ENCODE measurements at places on chromosomes 11 and 22.
A peak's percentile ranks its signal among the peaks of the same experiment; 100 is the strongest.

- DNase-seq = no peak
Measured at GRCh38 chr22:29870574-29870973, 12.4 kb upstream of the MTMR3 start.

GRCh38 chr22:30044881-30045493 lies 35.3 kb upstream of the HORMAD2 start:
- no peak for DNase-seq

DNA sequence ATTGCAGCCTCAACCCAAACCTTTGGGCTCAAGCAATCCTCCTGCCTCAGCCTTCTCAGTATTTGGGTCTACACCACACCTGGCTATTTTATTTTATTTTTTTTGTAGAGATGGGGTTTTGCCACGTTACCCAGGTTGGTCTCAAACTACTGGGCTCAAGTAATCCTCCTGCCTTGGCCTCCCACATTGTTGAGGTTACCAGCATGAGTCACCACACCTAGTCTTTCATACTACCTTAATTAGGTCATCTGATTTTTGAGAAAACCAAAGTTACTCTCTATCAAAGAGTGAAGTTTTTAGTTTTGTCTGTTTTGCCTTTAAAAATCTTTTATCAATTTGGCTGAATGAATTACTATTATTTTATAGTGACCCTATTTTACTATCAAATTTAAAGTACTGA lies 335.6 kb upstream of the LRRC4C start:
- no peak for DNase-seq

DNA sequence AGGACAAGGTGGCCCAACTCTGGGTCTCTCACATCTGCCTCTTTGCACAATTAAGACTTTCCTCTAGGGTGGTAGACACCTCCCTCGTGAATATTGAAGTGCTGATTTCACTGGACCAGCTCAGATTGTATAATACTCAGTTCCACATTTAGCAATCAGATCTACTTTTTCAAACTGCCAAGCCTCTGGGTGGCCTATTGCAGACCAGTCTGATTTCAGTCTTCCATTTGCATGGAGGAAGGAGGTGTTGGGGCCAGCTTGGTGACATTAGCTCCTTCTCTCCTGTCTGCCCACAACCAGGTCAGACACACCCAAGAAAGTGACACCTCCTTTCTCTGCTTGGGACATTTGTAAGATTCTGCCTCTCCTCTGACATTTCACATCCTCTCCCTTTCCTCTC lies 78.2 kb downstream of the PPFIBP2 start:
- no peak for DNase-seq

DNA sequence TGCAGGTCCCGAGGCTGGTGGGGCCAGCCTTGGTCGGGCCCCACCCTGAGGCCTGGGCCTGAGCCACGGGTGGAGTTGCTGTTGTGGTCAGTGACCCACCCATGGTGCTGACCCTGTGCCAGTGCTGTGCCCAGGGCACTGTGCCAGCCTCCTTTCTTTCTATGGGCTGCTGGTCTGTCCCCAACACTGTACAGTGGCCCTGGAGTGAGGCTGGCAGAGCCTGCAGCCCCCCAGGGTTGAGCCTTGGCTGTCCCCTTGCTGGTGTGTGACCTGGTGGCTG lies 1235.7 kb downstream of the BRD1 start:
- no peak for DNase-seq

- no peak for DNase-seq
Measured at GRCh38 chr11:96339706-96340554, 3.1 kb downstream of the MAML2 start.

- no peak for DNase-seq
Measured at GRCh38 chr22:49185312-49185969, 642.2 kb downstream of the BRD1 start.

DNA sequence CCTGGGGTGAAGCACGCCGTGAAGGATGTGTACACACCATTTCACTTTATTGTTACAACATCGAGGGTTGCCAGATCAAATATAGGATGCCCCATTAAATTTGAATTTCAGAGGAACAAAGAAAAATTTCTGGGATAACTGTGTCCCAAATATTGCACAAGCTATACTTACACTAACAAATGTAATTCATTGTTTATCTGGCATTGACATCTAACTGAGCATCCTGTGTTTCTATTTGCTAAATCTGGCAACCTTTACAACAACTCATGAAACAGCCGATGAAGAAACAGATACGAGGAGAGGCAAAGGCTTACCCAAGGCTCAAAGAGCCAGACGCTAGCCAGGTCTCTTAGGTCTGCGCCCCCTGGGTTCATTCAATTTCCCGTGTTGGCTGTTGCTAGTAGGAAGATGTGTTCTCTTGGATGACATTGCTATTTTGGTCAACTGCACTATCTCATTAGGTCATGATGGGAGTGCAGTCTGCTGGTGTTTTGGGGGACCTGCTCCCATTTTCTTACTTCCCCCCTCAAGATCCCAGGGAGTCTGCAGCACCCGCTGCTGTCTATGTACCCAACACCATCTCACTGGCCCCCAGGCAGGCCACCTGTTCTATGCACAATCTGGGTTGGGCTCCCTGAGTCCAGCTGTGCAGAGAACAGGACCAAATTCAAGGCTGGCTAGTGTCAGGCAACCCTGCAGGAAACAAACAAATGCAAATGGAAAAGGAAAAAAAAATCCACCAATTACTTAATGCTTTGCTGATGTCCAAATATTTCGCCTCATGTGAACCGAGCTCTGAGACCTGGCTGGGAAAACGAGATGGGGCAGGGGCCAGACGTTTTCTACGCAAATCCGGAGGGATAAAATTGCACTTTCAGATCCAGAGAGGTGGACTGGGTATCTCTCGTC lies 560.9 kb downstream of the MIAT start:
- DNase-seq = no peak

DNA sequence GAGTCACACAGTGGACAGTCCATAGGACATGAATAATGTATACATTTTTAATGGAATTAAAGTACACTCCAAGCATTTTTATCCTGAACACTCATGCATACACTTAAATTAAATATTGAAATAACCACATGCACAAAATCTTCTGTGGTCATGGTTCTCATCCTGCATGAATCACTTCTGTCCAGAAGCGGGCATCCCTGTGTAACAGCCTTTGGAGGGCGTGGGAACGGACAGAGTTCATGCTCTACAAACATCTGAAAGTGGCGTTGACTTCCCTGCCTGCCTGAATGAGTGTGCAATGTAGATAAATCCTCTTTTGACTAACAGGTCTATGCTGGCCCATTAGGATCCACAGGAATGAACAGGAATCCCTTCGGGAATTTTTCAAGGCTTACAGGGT lies 780.2 kb downstream of the BRD1 start:
- DNase-seq = no peak

DNA sequence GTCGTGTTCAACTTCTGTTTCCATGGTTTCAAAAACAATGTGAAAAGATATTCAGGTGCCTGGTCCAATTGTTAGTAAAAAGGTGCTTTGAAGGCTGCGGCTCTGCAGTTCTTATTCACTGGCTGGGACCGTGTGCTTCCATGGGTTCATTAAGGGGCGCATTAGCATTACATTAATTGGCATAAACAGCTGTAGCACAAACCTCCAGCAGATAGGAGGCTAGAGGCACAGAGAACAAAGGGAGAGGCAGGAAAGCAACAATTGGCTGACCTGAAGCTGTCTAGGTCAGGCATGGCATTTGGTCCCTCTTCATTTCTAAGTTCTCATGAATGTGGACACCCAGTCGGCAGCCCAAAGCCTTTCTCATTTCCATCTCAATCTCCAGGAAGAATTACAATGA lies 16.6 kb downstream of the PAK1 start:
- no peak for DNase-seq

DNA sequence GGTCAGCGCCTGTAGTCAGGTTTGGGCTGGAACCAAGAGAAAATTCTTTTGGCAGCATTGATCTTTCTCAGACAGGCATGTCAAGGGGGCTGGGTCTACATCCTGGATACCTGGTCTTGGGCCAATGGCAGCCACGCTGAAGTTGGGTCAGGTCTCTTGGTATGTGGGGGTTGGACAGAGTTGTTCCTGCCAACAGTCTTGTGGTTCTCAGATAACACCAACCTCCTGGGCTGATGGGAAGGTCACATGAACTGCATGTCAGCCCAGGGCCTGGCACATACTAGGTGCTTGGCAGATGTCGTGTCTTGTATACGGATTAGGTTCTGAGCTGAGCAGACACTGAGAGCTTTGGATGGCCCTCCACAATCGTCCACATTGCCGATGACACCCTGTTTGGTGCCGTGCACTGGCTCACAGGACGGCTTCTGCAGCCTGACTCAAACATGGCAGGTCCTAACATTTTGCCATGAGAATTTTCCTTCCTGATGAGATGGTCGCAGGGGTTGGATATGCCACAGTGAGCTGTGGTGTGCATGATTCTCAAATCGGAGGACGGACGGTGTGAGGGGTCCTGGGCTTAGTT lies 42.0 kb downstream of the FBLN1 start:
- no peak for DNase-seq

DNA sequence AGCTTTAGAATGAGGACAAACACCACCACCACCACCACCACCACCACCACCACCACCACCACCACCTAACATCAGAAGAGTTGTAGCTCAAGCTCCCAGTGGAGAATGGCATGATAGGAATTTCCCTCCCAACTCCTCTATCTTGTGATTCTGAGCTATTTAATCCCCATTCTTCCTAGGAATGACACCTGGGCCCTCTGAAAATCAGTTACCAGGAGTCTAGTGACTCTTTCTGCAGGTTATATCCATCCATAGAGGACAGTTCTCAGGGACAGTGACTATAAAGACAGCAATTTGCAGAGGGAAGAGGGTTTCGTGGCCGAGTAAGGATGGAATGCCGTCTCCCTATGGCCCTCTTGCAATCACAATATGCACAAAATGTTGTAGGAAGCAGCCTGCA lies 27.8 kb downstream of the MYH9 start:
- DNase-seq = no peak

DNA sequence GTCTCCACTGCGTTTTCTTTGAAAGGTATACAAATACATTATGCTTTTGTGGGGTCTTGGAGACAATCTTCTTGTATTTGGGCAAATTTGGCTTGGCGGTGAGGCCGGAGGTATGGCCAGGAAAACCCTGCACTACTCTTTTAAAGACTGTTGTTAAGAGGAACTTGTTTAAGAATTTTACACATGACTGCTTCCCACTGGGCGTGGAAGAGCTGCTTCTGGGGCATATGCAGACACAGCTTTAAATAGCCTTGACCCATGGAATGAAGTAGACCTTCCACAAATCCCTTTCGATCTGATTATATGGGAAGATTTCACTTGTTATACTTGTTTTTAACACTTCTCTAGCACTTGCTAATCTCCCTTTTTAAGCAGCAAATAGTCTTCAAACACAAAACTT lies 453.6 kb downstream of the MN1 start:
- DNase-seq = no peak

- DNase-seq = no peak
Measured at GRCh38 chr22:38205261-38206128, 3.7 kb downstream of the MAFF start.

GRCh38 chr22:32786027-32786418 lies 15.5 kb upstream of the TIMP3 start:
- no peak for DNase-seq

DNA sequence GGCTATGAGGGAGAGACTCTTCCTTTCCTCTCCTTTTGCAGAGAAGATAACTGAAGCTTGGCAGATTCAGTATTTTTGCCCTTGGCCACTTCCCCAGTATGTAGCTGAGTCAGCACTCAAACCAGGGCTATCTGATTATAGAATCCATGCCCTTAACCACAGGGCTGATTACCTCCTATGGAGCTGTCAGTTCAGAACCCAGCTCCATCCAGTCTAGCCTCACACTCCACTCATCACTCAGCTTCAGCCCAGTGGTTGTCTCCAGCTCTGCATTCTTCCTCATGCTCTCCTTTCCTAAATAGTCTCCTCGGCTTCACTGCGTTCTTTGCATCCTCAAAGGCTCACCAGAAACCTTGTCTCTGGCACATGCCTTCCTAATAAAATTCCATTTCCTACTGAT lies 151.6 kb upstream of the BLID start:
- no peak for DNase-seq

GRCh38 chr11:44607987-44608386 lies 42.5 kb downstream of the CD82 start:
- no peak for DNase-seq

DNA sequence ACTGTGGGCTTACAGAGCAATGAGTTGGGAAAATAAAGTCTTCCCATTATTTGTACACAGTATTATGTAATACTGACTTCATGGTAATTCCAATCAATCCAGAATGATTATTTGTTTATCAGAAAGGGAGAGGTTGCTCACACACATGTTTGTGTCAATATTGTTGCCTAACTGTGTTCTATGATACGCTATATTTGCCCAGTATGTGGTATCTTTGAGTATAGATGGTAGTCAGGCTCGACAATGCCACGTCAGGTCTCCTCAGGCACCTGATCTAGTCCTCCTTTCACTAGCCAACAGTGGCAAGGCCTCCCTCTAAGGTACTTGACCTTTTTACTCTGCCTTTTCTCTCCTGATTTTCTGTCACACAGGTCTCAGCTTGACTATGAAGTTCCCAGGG lies 5.3 kb downstream of the DNHD1 start:
- DNase-seq = no peak

DNA sequence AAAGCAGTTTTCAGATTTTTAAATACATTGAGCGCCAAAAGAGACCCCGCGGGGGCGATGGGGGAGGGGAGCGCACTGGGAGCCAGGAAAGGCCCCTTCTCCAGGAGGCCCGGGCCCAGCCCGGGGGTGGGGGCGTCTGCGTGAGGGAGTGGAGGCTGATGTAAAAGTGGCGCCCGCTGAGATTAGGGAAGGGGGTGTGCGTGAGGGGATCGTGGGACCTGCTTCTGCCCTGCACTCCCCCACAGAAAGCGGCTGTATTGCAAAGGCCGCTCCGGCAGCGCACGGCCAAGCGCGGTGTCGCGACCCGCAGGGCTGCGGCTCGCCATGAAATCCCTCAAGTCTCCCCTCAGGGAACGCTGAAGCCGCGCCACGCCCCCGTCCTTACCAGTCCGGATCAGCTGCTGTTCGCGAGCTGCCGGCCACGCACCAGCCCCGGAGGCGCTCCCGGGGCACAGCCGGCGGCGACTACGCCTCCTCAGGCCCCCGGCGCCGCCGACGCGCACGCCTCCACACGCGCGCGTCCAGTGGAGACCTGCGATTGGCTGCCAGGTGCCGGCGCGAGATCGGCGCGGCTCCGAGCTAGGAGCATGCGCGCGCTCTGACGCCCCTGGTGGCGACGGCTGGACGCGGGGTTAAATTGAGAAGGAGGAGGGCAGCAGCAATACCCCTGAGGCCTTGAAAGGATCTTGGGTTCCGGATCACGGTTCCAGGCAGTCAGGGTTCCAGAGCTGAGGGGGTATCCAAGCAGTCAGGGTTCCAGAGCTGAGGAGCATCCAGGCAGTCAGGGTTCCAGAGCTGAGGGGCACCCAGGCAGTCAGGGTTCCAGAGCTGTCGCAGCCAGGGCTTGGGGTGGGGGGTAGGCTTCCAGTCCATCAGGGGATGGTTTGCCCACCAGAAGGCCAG lies at the start of gene ZNF280B:
Gene ZNF280B (minus strand): TSS at position 469 of the 903 bp plus-strand sequence. CDS start 19,344 bp downstream, outside the sequence.
- peak; percentile 74 for DNase-seq

DNA sequence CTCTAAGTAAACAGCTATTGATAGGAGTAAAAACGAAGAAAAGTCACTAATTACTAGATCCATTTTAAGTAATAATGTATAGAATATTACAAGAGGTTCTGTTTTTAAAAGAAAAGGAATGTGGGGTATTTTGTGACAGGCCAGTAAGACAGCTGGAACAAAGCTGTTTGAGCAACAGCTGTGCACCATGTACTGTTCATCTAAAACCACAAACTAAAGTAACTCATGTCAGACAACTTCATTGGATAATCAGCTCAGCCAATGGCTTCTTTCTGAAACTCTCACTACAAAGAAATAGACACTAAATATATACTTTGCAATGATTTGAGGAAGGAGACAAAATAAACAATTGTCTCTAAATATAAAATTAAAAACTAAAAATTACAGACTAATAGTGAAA lies 16.1 kb downstream of the RRAS2 start:
- DNase-seq = no peak

Data from stimulated activated naive CD4-positive, alpha-beta T cell treated with Interleukin-2 at 50 U/mL for 16 hours (primary cell).